H54 (cell line): ENCODE measurements at places on chromosomes 1 and 21.

- DNase-seq: peak; percentile 69
Measured at GRCh38 chr1:223628233-223629125, 37.0 kb downstream of the CAPN8 start.

GRCh38 chr1:160877221-160877620 is 7.8 kb downstream of the ITLN1 start:
- no peak for DNase-seq

- DNase-seq: no peak
Measured at GRCh38 chr1:112092656-112093371, 103.3 kb upstream of the KCND3 start.

DNA sequence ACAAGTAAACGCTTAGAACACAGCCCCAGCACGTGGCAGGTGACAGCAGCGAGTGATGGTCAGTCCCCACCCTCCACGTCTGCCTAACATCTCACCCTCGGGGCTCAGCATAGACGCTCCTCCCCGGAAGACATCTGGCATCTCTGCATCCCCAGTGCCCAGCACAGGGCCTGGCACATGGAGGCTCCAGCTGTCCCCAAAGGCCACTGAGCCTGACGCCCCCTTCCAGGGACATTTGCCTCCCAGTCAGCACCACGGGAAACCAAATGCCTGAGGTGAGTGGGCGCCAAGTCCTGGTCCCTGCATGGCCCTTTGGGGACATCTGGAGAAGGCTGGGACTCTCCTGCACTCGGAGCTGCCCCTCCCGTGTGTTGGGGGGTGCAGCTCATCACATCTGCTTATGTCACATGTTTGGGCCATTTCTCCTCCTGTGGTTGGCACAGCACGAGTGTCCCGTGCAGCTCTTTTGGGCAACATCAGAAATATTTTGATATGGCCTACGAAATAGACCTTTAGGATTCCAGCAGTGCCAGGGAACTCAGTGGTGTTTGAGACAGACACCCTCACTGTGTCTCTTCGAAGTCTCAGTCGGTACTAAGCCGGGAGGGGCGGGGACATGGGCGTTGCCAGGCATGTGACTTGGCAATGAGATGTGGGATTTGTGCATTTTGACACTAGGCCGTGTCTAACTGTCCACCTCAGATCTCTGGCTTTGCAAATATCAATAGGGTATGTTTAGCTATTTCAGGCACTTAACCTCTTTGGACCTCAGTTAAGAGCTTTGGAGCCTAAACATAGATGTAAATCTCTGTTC is 315.0 kb downstream of the PTPRU start:
- no peak for DNase-seq

DNA sequence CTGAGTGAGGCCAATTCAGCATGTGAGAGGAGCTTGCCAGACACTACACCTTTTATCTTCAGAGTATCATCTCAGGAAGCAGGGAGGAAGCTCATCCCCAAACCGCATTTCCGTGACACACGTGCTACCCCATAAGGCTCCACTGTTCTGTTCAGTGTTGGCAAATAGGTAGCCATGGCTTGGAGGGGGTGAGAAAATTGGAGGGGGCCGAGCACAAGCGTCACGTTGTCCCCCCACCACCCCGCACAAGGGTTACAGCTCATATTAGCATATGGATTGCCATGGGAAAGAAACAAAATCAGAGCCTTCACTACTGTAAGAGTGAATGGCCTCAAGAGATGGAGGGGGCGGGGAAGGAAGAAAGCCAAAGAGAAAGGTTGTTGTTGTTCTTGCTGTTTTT is 46.7 kb downstream of the OLIG1 start:
- DNase-seq: no peak
